ENCODE measurements at places on chromosomes 13 and 19. TPM values are rescaled to one million over a fixed set of nuclear protein-coding genes. Genes with fewer than 3 reads are reported as not detected.

GRCh38 chr13:106987427-106987785, 419.5 kb upstream of the ARGLU1 start:
- DNase-seq, result no peak
- H3K27me3 ChIP-seq, result no peaks in the 10 kb centered on the region
- no peak overlapping the region for H3K4me3 ChIP-seq
- no peak overlapping the region for H3K27ac ChIP-seq

DNA sequence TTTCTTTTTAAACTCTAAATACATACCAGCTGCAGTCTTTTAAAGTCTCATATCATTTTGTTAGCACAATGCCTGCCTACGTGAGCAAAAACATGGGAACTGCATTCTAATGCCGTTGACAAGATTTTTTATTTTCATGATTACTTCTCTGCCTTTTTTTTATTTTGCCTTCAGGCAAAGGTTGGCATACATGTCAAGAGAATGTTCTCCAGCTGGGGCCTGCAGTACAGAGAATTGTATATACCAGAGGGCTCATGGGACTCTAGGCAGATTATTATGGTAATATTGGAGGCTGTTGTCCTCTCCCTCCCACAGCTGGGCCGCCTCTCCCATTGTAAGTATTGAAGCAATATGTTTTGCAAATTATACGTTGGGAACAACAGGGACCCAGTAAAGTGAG, 53.9 kb upstream of the OBI1 start:
- H3K4me3 ChIP-seq, result no peak overlapping the region
- no peaks in the 10 kb centered on the region for H3K36me3 ChIP-seq
- H3K4me1 ChIP-seq, result no peaks in the 10 kb centered on the region
- H3K27me3 ChIP-seq, result no peaks in the 10 kb centered on the region
- no peak overlapping the region for H3K27ac ChIP-seq

GRCh38 chr13:103284466-103284865, 218.2 kb upstream of the SLC10A2 start:
- no peak for DNase-seq
- peaks cover 12% of the 10 kb centered on the region for H3K4me1 ChIP-seq
- no peaks in the 10 kb centered on the region for H3K27me3 ChIP-seq
- no peak overlapping the region for H3K27ac ChIP-seq
- H3K4me3 ChIP-seq, result no peak overlapping the region

- H3K27ac ChIP-seq, result no peak overlapping the region
- H3K36me3 ChIP-seq, result no peaks in the 10 kb centered on the region
Observed at GRCh38 chr13:64579331-64579730, 2650.8 kb downstream of the PCDH9 start.

GRCh38 chr19:44808463-44809371, at the start of gene BCAM:
BCAM (plus strand) TSS chr19:44809103; CDS start chr19:44809125, 22 bp downstream.
- DNase-seq, result peak; percentile 19
- H3K27ac ChIP-seq, result no peak within 1 kb of the TSS
- H3K4me1 ChIP-seq, result peaks cover 11% of the 10 kb centered on the region
- peaks cover 8% of the 10 kb centered on the region for H3K27me3 ChIP-seq
- H3K36me3 ChIP-seq, result no peaks in the 10 kb centered on the region

- H3K36me3 ChIP-seq, result no peaks in the 10 kb centered on the region
- no peaks in the 10 kb centered on the region for H3K27me3 ChIP-seq
- H3K4me1 ChIP-seq, result peaks cover 31% of the 10 kb centered on the region
- no peak overlapping the region for H3K4me3 ChIP-seq
- H3K27ac ChIP-seq, result no peak overlapping the region
Observed at GRCh38 chr19:1935484-1936208, 5.3 kb upstream of the CSNK1G2 start.

- no peaks in the 10 kb centered on the region for H3K4me1 ChIP-seq
- no peaks in the 10 kb centered on the region for H3K27me3 ChIP-seq
- no peak overlapping the region for H3K27ac ChIP-seq
- H3K36me3 ChIP-seq, result no peaks in the 10 kb centered on the region
- DNase-seq, result no peak
Observed at GRCh38 chr13:81139987-81140386, 799.1 kb upstream of the SPRY2 start.

DNA sequence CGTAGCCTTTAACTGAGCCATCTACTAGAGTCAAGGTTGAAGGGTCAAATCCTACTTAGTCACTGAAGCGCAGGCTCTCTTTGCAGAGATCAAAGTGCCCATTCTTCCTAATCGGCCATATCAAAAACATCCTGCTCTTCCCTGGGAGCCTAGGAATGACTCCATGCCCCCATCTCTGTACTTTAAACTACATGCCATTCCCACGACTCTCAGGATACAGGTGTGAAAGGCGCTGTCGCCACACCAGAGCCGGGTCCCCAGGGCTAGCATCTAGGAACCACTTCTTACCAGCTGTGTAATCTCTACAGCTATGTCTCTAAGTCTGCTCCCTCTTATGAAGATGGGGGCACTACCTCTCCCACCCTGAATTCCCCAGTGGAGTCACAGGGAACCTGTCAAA, 22.3 kb downstream of the IRS2 start:
- no peaks in the 10 kb centered on the region for H3K36me3 ChIP-seq
- H3K27ac ChIP-seq, result no peak overlapping the region
- no peaks in the 10 kb centered on the region for H3K27me3 ChIP-seq

GRCh38 chr13:55199134-55199533, 1941.6 kb upstream of the PRR20A start:
- H3K4me1 ChIP-seq, result no peaks in the 10 kb centered on the region
- H3K36me3 ChIP-seq, result no peaks in the 10 kb centered on the region
- DNase-seq, result no peak
- H3K4me3 ChIP-seq, result no peak overlapping the region
- H3K27ac ChIP-seq, result no peak overlapping the region
- no peaks in the 10 kb centered on the region for H3K27me3 ChIP-seq

DNA sequence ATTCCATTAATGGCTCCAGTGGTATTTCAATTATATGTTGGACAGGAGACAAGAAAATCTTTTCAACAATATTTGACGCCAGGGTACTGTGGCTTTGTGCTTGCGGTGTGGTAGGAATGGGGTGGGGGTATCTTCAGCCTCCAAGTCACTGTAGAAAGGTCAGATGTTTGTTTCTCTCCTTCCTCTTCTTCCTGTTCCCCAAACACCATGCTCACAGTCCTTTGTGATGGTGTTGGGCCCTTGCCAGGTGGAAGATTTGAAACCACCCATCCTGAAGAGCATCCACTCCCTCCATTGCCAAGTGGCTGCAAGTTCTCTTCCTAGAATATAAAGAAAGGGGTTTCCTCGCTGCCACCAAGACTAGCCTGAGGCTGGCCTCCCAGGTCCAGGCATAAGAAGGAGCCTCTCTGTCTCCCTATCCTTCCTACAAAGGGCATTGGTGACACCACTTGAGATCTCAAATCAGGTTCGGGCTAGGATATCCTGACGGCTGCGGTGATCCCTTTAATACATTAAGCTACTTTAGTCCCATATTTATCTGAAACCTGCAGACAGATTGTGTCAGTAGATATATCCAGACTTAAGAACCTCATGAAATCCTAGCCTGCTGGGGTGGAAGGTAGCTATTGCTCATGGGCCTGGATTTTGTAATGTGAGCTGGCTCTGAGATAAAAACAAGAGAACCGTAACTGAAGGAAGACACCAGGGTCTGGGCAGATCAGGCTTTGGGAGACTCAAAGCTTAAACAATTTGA, 64.3 kb upstream of the SIAH3 start:
- no peaks in the 10 kb centered on the region for H3K4me1 ChIP-seq
- H3K4me3 ChIP-seq, result no peak overlapping the region
- DNase-seq, result no peak
- no peaks in the 10 kb centered on the region for H3K36me3 ChIP-seq

- no peaks in the 10 kb centered on the region for H3K27me3 ChIP-seq
- H3K27ac ChIP-seq, result no peak overlapping the region
- peak; percentile 69 for DNase-seq
- no peaks in the 10 kb centered on the region for H3K4me1 ChIP-seq
- no peaks in the 10 kb centered on the region for H3K36me3 ChIP-seq
Observed at GRCh38 chr19:45569619-45570421, 14.8 kb downstream of the OPA3 start.

DNA sequence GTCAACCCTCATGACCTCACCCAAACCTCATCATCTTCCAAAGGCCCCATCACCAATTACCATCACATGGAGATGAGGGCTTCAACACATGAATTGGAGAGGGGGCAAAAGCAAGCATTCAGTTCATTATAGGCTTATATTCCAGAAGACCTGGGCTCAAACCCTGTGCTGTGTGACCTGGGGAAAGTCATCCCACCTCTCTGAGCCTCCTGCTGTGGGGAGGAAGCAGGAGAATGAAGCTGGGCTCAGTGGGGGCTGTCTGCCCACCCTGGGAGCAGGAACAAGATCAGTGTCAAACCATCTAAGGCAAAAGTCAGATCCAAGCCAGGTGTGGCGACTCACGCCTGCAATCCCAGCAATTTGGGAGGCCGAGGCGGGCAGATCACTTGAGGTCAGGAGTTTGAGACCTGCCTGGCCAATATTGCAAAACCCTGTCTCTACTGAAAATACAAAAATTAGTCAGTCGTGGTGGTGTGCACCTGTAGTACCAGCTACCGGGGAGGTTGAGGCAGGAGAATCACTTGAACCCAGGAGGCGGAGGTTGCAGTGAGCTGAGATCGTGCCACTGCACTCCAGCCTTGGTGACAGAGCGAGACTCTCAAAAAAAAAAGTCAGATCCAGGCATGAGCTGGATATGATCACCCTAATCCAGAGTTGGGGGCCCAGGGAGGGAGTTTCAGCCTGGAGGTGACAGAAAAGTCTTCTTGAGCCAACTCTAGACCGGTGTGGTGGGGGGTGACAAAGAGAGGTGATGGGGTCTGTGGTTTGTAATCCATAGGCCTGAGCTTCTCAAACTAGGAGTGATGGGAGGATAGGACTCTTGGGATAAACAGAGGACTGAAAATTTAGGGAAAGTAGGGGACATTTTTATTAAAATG, 1.6 kb upstream of the TPM4 start:
- H3K27ac ChIP-seq, result peak overlapping the region; percentile 93
- H3K4me1 ChIP-seq, result peaks cover 46% of the 10 kb centered on the region
- no peak overlapping the region for H3K4me3 ChIP-seq
- DNase-seq, result no peak
- no peaks in the 10 kb centered on the region for H3K27me3 ChIP-seq

- peaks cover 48% of the 10 kb centered on the region for H3K4me1 ChIP-seq
- peaks cover 27% of the 10 kb centered on the region for H3K36me3 ChIP-seq
- H3K4me3 ChIP-seq, result peak overlapping the region; percentile 73
- peak; percentile 47 for DNase-seq
- H3K27me3 ChIP-seq, result no peaks in the 10 kb centered on the region
- H3K27ac ChIP-seq, result peak overlapping the region; percentile 88
Observed at GRCh38 chr13:27425158-27425917, 919 bp downstream of the GTF3A start.

DNA sequence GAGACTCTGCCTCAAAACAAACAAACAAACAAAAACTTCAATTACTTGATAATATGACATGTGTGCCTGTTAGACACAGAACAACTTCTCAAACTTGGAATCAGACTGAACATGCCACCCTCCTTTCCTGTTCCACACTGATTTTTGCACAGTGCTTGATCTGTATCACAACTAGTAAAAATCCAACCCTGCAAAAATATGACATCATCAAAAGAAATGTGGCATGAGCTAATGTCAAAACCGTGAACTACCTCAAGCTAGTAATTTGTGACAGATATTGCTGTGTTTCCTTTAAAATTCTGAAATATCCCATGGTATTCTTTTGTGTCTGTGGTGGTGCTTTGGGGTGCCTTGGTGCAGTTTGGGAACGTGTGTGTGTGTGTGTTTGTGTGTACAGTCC, 8.2 kb downstream of the MYCBP2 start:
- H3K27me3 ChIP-seq, result no peaks in the 10 kb centered on the region

- H3K4me1 ChIP-seq, result no peaks in the 10 kb centered on the region
- no peak overlapping the region for H3K4me3 ChIP-seq
- DNase-seq, result no peak
- H3K27me3 ChIP-seq, result no peaks in the 10 kb centered on the region
- no peak overlapping the region for H3K27ac ChIP-seq
Observed at GRCh38 chr13:19069684-19070397, 111.8 kb downstream of the TUBA3C start.

GRCh38 chr19:2578391-2578890, 102.5 kb downstream of the GADD45B start:
- peaks cover 2% of the 10 kb centered on the region for H3K27me3 ChIP-seq
- no peaks in the 10 kb centered on the region for H3K36me3 ChIP-seq
- no peak overlapping the region for H3K4me3 ChIP-seq
- no peak overlapping the region for H3K27ac ChIP-seq
- no peak for DNase-seq

- no peaks in the 10 kb centered on the region for H3K27me3 ChIP-seq
- no peak overlapping the region for H3K4me3 ChIP-seq
- no peak for DNase-seq
- H3K27ac ChIP-seq, result no peak overlapping the region
- peaks cover 8% of the 10 kb centered on the region for H3K4me1 ChIP-seq
- no peaks in the 10 kb centered on the region for H3K36me3 ChIP-seq
Observed at GRCh38 chr13:22128441-22129408, 457.9 kb downstream of the FGF9 start.

DNA sequence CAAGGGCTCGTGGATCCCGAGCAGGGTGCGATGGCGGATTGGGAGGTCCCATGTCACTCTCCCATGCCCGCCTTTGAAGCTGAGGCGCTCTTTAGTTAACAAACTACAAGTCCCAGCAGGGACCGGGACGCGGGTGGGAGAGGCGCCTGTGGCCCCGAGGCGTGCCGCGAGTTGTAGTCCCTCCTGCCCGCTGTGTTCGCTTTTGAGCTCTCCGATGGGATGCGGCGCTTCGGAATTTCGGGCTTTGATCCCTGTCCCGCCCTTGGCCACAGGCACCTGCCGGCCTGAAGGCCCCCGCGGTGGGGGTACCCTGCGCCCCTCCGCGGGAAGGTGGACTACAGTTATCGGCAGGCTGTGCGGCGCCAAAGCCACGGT, 11.0 kb downstream of the CYTH2 start:
- peak overlapping the region; percentile 49 for H3K27ac ChIP-seq
- DNase-seq, result no peak
- H3K36me3 ChIP-seq, result peaks cover 7% of the 10 kb centered on the region
- H3K27me3 ChIP-seq, result no peaks in the 10 kb centered on the region
- peaks cover 19% of the 10 kb centered on the region for H3K4me1 ChIP-seq

Gene HSPB6
- not detected for total RNA-seq

Gene ITGBL1
- total RNA-seq, result not detected

Gene ZC3H4
- 75.3 TPM for total RNA-seq

Gene MED29
- total RNA-seq, result 49.1 TPM

Gene MYH14
- total RNA-seq, result not detected

Gene BCL2L12
- total RNA-seq, result 15.6 TPM

Gene C2CD4C
- not detected for total RNA-seq

Gene KLF16
- 34.8 TPM for total RNA-seq

Gene RNASEH2A
- 7.4 TPM for total RNA-seq

Gene OR10H1
- total RNA-seq, result 0.12 TPM

Gene SKA3
- total RNA-seq, result 1.3 TPM

Data from natural killer cell (primary cell).